H1 (cell line): ENCODE measurements at places on chromosomes 7 and 10.
A peak's percentile ranks its signal among the peaks of the same experiment; 100 is the strongest.

DNA sequence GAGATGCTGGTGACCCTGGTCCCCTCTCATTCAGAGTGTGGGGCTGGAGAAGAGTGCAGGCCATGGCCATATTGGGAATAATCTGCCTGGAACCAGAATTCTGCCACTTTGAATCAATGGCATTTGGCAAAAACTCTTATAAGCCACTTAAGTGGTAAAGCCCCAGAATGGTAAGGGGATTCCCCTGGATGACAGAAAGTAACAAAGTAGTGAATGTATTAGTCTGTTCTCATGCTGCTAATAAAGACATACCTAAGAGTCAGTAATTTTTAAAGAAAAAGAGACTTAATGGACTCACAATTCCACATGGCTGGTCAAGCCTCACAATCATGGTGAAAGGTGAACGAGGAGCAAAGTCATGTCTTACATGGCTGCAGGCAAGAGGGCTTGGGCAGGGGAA, 248.6 kb downstream of the SH2D4B start:
- H3K27ac ChIP-seq, result no peak overlapping the region
- H3K4me3 ChIP-seq, result no peak overlapping the region
- H3K36me3 ChIP-seq, result no peaks in the 10 kb centered on the region
- no peaks in the 10 kb centered on the region for H3K4me1 ChIP-seq
- DNase-seq, result no peak
- no peaks in the 10 kb centered on the region for H3K27me3 ChIP-seq

DNA sequence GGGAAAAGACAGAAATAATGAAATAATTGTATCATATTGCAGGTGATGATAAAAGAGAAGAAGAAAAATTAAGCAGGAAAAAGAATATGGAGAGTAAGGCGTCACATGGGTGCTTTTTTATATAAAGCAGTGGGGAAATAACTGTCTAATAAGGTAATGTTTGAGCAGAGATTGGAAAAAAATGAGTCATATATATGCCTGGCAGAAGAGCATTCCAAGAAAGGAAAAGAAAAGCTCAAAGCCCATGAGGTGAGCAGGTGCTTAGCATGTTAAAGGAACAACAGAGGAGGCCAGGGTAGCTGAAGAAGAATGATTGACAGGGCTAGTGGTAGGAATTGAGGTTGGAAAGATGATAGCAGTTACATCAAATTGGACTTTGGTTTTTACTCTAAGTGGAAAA, 739.5 kb downstream of the SORCS1 start:
- DNase-seq, result no peak
- no peaks in the 10 kb centered on the region for H3K27me3 ChIP-seq
- H3K36me3 ChIP-seq, result no peaks in the 10 kb centered on the region
- no peak overlapping the region for H3K4me3 ChIP-seq
- no peak overlapping the region for H3K27ac ChIP-seq

- H3K27me3 ChIP-seq, result no peaks in the 10 kb centered on the region
- H3K36me3 ChIP-seq, result no peaks in the 10 kb centered on the region
- no peaks in the 10 kb centered on the region for H3K4me1 ChIP-seq
Observed at GRCh38 chr10:48898426-48898825, 41.2 kb downstream of the LRRC18 start.

GRCh38 chr7:74398426-74398825, 55.3 kb upstream of the GTF2IRD1 start:
- H3K27me3 ChIP-seq, result no peaks in the 10 kb centered on the region
- H3K36me3 ChIP-seq, result no peaks in the 10 kb centered on the region; the same call in 1 of the 2 replicates
- no peaks in the 10 kb centered on the region for H3K4me1 ChIP-seq
- no peak for DNase-seq
- no peak overlapping the region for H3K27ac ChIP-seq
- H3K4me3 ChIP-seq, result no peak overlapping the region

DNA sequence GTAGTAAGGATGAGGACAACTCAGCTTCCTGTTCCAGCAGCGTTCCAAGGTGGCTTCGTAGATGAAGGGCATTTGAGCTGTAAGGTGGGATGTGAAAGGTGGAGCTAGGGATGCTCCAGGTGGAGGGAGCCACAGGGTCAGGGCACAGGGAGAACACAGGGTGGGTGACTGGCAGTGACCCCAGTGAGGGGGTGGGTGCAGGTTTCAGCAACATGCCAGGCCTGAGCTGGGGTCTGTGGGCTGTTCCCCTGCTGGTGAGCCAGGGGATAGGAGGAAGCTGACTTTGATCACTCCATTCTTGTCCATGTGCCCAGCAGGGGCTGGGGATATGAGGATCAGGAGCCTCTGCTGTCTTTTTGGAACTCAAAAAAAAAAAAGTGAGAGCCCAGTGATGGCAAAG, 33.2 kb downstream of the CDH23 start:
- H3K27me3 ChIP-seq, result no peaks in the 10 kb centered on the region
- peak; percentile 53 for DNase-seq
- no peaks in the 10 kb centered on the region for H3K4me1 ChIP-seq
- no peak overlapping the region for H3K27ac ChIP-seq
- no peak overlapping the region for H3K4me3 ChIP-seq

DNA sequence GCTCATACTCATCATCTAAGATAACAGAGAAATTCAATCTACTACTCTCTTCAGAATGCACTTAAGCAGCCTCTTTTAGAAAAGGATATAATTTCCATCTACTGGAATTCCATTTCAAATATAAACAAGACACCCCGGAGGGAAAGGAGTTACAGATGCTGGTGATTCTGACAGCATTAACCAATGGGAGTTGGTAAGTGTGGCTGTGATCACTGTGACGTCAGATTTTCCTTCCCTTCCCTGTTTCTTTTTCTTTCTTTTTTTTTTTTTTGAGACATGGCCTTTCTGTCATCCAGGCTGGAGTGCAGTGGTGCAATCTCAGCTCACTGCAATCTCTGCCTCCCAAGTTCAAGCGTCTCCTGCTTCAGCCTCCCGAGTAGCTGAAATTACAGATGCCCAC, 106.6 kb downstream of the ACTR3B start:
- H3K4me1 ChIP-seq, result no peaks in the 10 kb centered on the region
- DNase-seq, result no peak
- no peaks in the 10 kb centered on the region for H3K36me3 ChIP-seq
- H3K4me3 ChIP-seq, result no peak overlapping the region
- H3K27me3 ChIP-seq, result no peaks in the 10 kb centered on the region

- H3K27ac ChIP-seq, result no peak overlapping the region
- H3K27me3 ChIP-seq, result no peaks in the 10 kb centered on the region
- no peaks in the 10 kb centered on the region for H3K36me3 ChIP-seq
Observed at GRCh38 chr10:96992721-96993120, 160.6 kb downstream of the LCOR start.

- DNase-seq, result no peak
- H3K4me3 ChIP-seq, result no peak overlapping the region
- no peaks in the 10 kb centered on the region; the same call in 1 of the 2 replicates for H3K27me3 ChIP-seq
- no peaks in the 10 kb centered on the region for H3K4me1 ChIP-seq
Observed at GRCh38 chr7:51587604-51588003, 271.0 kb upstream of the COBL start.

- no peak overlapping the region for H3K27ac ChIP-seq
- H3K36me3 ChIP-seq, result no peaks in the 10 kb centered on the region
- H3K4me3 ChIP-seq, result no peak overlapping the region
Observed at GRCh38 chr7:128918016-128918665, 7.6 kb upstream of the KCP start.

DNA sequence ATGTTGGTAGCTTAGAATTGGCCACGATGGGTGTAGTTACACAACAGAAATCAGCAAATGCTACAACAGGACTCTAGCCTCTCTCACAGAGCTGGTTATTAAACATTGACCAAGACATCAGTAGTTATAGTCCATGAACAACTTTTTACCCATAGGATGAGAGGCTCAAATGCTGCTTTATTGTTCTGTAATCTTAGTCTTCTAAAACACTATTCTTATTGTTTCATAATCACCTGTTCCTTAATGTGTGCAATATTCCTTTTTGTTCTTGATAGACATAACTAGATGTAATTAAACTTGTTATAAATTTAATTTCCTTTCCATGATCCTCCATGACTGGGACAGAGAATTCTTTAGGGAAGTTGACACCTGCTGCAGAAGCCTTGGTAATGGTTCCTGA, 356.9 kb downstream of the EXOC4 start:
- H3K4me1 ChIP-seq, result no peaks in the 10 kb centered on the region
- no peak overlapping the region for H3K27ac ChIP-seq
- no peaks in the 10 kb centered on the region for H3K36me3 ChIP-seq

GRCh38 chr10:26441491-26442214, 3.5 kb downstream of the APBB1IP start:
- DNase-seq, result no peak
- H3K4me3 ChIP-seq, result no peak overlapping the region
- H3K27ac ChIP-seq, result no peak overlapping the region
- peaks cover 4% of the 10 kb centered on the region; the same call in 1 of the 2 replicates for H3K4me1 ChIP-seq

DNA sequence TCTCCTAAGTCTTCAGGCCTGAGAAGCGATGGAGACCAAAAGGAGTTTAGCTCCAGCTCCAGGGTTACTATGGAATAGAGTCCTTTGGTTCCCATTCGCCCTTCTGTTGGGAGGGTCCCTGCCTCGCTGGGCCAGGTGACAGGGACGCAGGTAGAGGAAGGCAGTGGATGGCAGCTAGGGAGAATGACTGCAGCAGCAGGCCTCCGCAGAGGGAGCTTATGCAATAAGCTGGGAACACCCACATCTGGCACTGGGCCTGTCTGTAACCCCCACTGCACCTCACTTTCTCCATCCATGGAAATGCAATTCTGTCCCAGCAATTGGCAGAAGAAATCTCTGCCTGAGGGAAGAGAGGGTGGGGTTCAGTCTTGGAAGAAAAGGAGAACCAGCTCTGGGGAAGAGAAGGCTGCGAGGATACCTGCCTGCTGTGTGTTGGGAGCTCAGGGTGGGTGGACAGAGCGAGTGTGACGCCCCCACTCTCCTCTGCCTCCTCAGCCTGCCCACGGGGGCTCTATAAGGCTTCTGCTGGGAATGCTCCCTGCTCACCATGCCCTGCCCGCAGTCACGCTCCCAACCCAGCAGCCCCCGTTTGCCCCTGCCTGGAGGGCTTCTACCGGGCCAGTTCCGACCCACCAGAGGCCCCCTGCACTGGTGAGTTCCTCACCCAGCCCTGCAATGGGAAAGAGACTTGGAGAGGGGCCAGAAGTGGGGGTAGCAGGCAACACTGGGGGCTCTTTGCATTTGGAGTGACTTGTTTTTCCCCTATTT, 10.3 kb downstream of the EPHB6 start:
- H3K4me3 ChIP-seq, result no peak overlapping the region
- no peaks in the 10 kb centered on the region for H3K27me3 ChIP-seq
- no peak overlapping the region for H3K27ac ChIP-seq
- peaks cover 3% of the 10 kb centered on the region; the same call in 1 of the 2 replicates for H3K4me1 ChIP-seq
- DNase-seq, result peak; percentile 37

DNA sequence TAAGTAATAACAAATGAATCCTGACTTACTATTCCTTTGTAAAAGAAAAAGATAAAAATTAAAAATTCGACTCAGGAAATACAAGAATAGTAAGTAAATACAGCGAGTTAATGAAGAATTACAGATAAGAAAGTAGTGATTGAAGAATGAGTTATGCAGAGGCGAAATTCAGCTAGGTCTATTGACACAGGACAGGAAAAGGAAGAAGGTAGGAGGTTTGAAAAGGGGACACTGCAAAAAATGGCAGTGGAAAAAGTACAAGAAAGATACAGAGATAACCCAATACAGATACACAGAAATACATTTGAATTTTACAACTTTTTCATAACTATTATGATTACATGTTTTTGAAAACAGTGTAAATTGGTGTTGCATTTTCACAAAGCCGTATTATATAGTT, 28.0 kb downstream of the JAZF1 start:
- no peaks in the 10 kb centered on the region for H3K27me3 ChIP-seq
- peaks cover 5% of the 10 kb centered on the region; the same call in 1 of the 2 replicates for H3K4me1 ChIP-seq
- no peak for DNase-seq
- no peak overlapping the region for H3K4me3 ChIP-seq
- no peak overlapping the region for H3K27ac ChIP-seq

DNA sequence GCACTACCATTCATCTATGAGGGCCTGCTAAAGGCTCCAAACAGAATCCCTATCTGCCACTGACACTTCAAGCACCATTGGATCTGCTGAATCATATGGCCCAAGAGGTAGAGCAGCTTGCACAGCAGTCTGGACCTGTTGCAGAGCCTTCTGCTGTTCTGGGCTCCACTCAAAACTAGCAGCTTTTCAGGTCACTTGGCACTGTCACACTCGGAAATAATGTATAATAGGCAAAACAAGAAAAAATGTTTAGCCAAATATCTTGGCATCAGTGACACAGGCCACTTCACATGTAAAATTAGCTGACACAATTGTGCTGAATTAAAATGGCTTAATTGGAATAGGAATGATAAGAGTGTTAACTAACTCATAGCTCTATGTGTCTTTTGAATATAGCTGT, 1182.9 kb upstream of the LRRTM3 start:
- H3K4me1 ChIP-seq, result no peaks in the 10 kb centered on the region
- no peak overlapping the region for H3K27ac ChIP-seq
- no peak for DNase-seq
- H3K4me3 ChIP-seq, result no peak overlapping the region
- H3K27me3 ChIP-seq, result no peaks in the 10 kb centered on the region

DNA sequence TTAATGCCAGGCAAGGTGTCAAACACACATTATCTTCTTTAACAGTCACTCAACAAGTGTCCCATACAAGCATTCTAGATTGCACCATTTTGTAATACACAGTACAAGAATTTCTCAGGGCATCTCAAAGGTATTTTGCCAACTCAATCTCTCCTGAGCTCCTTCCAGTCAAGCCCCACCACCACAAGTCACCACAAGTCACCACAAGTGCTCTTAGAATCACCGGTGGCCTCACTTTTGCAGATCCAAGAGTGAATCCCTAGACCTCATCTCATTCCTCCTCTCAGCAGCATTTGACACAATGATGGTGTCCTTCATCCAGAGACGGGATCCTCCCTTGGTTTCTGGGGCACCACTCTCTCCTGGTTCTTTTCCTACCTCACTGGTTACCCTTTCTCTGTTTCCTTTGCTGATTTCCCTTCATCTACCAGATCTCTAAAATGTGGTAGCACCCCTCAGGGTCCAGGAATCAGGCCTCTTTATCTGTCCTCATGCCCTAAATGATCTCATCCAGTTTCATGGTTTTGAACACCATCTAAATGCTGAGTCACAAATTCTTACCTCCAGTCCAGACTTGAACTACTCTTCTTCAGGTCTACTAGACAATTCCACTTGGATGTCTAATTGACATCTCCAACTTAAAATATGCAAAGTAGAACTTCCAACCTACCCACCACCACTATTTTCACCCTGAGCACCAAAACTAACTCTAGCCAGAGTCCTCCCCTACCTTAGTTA, 26.9 kb downstream of the VPS41 start:
- DNase-seq, result no peak
- H3K27ac ChIP-seq, result no peak overlapping the region
- no peaks in the 10 kb centered on the region; the same call in 1 of the 2 replicates for H3K4me1 ChIP-seq
- H3K27me3 ChIP-seq, result no peaks in the 10 kb centered on the region

- H3K27ac ChIP-seq, result no peak overlapping the region
- H3K36me3 ChIP-seq, result no peaks in the 10 kb centered on the region
- no peaks in the 10 kb centered on the region for H3K27me3 ChIP-seq
- DNase-seq, result no peak
- no peak overlapping the region for H3K4me3 ChIP-seq
- H3K4me1 ChIP-seq, result no peaks in the 10 kb centered on the region
Observed at GRCh38 chr10:86661161-86662025, 6.9 kb upstream of the LDB3 start.

- H3K27ac ChIP-seq, result no peak overlapping the region
- H3K27me3 ChIP-seq, result no peaks in the 10 kb centered on the region
- peaks cover 15% of the 10 kb centered on the region for H3K4me1 ChIP-seq
- H3K36me3 ChIP-seq, result peaks cover 3% of the 10 kb centered on the region; the same call in 1 of the 2 replicates
- DNase-seq, result no peak
Observed at GRCh38 chr10:125049216-125049881, 107.4 kb downstream of the ZRANB1 start.

- no peak for DNase-seq
- H3K4me3 ChIP-seq, result no peak overlapping the region
- no peaks in the 10 kb centered on the region for H3K27me3 ChIP-seq
Observed at GRCh38 chr10:84825330-84825729, 496.9 kb downstream of the CCSER2 start.
